Activated gamma-delta T cell treated with anti-CD3 and anti-CD28 coated beads, Interleukin-2, amount 50 U/mL, for 16 hours (primary cell): ENCODE measurements at places on chromosomes 6 and 20.

DNA sequence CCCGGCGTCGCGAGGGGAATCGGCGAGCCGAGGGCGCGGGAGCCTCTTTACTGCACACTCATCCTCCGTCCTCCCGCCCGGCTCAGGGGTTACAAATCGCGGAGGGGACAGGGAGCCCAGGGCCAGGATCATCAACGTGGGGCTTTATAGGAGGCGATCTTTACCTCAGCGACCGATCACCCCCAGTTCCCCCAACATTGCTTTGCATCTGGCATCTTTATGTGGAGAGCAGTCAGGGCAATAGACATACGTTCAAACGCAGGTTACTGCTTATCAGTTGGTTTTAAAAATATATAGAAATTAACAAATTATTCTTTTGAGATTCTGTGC lies 634 bp downstream of the HSF2 start:
- no peak for DNase-seq

- DNase-seq, result no peak
Measured at GRCh38 chr6:84228198-84228543, 728 bp upstream of the CEP162 start.

- DNase-seq, result no peak
Measured at GRCh38 chr20:19016140-19016497, 196.3 kb upstream of the SLC24A3 start.

- DNase-seq, result no peak
Measured at GRCh38 chr20:32378461-32378860, 20.3 kb downstream of the ASXL1 start.

GRCh38 chr6:129852257-129852858 lies 8.8 kb downstream of the TMEM244 start:
- no peak for DNase-seq

- DNase-seq, result no peak
Measured at GRCh38 chr6:28880894-28881780, 42.6 kb downstream of the TRIM27 start.

GRCh38 chr20:53152228-53152627 lies 180.1 kb downstream of the TSHZ2 start:
- no peak for DNase-seq

GRCh38 chr6:138290423-138290962 lies 72.2 kb upstream of the PBOV1 start:
- DNase-seq, result no peak

- DNase-seq, result no peak
Measured at GRCh38 chr6:37714836-37715420, 17.2 kb upstream of the MDGA1 start.

DNA sequence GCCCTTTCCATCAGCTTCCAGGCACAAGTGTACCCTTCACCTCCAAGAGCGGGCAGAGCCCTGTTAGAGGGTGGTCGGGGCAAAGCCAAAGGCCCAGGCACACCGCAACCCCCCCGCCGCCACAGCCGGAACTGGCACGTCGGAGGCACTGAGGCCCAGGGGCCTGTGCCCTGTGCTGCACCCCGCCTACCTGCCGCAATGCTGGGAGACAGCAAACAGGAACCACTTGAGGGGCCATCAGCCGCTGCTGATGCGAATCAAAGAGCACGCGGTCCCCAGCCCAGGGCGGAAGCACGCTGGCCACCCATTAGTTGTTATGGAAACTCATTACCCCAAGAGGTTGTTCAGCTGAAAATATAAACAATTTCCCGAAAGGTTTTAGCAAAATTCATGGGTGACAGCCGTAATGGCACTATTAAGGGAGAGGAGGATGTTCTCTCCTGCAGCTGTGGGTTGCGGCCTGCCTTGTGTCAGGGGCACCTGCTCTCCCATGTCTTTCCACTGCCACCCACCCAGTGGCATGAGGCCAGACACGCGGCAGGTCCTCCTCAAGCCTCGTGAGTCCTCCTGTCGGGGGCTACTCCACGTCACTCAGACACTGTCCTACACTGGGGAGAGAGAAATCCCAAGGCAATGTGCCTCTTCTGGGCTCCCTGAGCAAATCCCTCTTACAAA lies 65.3 kb downstream of the EDN3 start:
- no peak for DNase-seq

- DNase-seq, result no peak
Measured at GRCh38 chr6:118968416-118968815, 33.5 kb upstream of the MCM9 start.
